ENCODE measurements at places on chromosomes 7 and 10.

- no peak for DNase-seq
Measured at GRCh38 chr10:55627501-55628051, 733.5 kb downstream of the ZWINT start.

- no peak for DNase-seq
Measured at GRCh38 chr7:142798451-142799436, 28.0 kb downstream of the PRSS2 start.

DNA sequence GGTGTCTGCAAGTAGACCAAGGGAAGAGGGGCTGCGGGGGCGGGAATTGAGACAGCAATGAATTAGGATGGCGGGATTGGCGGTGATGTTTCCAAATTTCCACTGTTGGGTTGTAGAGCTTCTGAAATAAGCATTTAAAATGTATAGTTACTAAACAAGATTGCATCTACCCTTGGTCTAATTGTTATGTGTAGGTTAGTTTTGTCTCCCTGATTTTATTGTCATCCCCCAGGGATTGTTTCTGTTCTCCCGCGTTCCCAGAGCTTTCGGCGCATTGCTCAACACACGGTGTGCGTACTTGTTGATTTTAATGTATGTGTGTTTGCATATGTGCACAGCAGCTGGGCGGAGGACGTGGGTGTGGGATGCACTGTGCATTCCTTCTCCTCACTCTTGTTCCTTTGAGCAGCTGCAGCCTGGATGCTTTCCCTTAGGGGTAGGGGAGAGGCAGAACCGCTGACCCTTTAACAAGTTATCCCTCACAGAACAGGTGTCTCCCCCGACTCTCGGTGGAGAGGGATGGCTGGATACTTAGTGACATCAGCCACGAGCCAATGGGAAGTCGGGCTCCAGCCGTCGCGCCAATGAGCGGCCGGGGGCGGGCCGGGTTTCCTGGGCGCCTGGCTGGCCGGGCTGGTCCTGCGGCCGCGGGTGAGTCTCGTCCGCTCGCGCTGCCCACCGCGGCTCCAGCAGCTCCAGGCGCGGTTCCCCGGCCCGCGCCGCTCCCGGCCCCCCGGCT lies at the start of gene TSPAN33:
TSPAN33 (plus strand) TSS at position 613 of the 739 bp plus-strand sequence. CDS start 274 bp downstream, outside the sequence.
- peak; percentile 3 for DNase-seq

DNA sequence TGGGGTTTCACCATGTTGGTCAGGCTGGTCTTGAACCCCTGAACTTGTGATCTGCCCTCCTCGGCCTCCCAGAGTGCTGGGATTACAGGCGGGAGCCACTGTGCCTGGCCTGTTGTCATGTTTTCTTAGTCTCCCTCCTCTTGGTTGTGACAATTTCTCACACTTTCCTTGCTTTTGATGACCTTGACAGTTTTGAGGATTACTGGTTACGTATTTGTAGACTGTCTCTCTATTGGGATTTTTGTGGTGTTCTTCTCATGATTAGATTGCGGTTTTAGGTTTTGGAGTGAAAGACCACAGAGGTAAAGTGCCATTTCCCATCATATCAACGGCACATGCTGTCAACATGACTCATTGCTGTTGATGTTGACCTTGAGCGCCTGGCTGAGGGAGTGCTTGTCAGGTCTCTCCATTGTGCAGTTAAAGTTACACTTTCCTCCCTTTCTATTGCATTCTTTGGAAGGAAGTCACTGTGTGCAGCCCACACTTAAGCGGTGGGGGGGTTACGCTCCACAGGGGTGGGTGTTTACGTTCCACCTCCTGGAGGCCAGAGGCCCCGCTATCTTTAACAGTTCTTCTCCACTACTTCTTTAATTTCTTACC lies 10.8 kb downstream of the NEURL1 start:
- no peak for DNase-seq
